Activated CD4-positive, CD25-positive, alpha-beta regulatory T cell (primary cell): ENCODE measurements at places on chromosomes 7 and 10.

DNA sequence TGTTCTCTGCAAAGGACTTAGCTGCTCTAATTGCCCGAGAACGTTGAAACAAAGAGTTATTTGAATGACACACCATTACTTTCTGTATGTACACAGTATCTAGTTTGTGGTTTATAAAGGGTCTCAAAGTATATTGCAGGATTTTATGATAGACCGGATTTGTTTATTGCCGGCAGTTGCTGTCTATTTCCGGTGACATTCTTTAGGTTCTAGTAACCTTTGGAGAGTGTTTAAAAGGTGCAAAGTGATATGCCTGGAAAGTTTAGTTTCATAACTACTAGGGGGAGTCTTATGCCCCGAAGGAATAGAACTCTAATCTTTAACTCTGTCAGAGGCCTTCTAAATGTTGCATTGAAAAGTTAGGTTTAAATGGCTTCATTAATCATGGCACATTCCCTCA, 63.8 kb downstream of the PAPSS2 start:
- no peak for DNase-seq

DNA sequence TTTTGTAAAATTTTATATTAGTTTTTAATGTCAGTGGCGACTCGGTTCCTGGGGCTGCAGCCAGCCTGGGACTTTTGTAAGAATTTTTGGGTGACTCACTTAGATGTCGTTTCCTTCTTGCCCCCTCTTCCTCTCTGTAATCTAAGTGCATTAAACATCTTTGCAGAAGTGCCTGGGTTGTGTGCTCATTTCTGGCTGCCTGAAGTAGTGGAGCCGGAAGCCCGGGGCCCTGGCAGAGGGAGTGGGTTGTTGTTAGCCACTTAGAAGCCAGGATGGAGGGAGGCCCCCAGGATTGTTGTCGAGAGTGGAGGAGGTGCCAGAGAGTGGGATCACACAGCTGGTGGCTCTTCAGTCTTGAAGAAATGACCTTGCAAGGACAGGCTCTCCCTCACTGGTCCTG, 11.0 kb upstream of the TRIM8 start:
- DNase-seq, result no peak

GRCh38 chr7:139396323-139396951, 36.7 kb downstream of the LUC7L2 start:
- DNase-seq, result no peak

- DNase-seq, result no peak
Measured at GRCh38 chr7:11540271-11540761, 291.7 kb downstream of the THSD7A start.

- no peak for DNase-seq
Measured at GRCh38 chr10:5762531-5762930, 50.7 kb downstream of the GDI2 start.

GRCh38 chr7:120994512-120995410, 6.2 kb downstream of the CPED1 start:
- DNase-seq, result no peak

GRCh38 chr7:135238112-135238744, 4.6 kb downstream of the STRA8 start:
- no peak for DNase-seq

DNA sequence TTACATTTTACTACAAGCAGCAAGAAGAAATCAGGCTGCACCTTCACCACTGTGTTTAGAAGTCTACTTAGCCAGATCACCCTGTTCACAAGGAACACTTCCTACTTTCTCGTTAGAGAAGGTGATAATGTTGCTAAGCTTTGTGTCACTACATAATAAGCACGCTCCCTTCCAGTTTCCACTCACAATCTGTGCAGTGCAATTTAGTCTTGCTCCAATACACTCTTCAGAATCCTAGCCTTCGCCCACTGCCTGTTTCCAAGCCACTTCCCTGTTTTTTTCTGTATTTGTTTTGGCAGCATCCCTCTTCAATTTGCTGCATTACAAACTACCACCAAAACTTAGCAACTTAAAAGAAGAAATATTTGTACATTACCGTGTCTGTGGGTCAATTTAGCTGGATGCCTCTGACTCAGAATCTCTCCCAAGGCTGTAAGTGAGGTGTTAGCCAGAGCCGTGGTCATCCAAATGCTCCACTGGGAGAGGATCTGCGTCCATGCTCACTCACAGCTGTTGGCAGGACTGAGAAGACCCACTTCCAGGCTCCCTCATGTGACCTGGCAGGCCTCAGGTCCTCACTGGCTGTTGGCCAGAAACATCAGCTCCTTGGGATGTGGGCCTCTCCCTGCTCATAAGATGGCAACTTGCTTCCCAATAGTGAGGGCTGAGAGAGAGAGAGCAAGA, 110.4 kb downstream of the PON1 start:
- no peak for DNase-seq

DNA sequence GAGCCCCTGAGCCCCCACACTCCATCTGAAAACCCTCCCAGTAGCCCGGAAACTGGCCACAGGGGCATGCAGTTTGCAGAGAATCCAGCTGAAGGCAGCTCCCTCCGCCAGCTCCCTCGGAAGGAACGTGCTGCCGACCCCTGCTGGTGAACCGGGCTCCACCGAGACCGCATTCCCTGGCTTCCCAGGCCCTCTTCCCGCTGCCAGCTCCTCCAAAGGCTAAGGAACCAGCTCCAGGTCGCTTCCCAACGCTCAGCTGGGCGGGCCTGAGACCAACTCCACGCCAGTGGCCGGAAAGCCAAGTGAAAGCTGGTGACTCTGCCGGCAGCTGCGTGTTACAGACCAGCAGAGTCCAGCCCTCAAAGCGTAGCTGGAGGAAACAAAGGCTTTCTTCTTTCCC, 35.8 kb downstream of the GPER1 start:
- no peak for DNase-seq

DNA sequence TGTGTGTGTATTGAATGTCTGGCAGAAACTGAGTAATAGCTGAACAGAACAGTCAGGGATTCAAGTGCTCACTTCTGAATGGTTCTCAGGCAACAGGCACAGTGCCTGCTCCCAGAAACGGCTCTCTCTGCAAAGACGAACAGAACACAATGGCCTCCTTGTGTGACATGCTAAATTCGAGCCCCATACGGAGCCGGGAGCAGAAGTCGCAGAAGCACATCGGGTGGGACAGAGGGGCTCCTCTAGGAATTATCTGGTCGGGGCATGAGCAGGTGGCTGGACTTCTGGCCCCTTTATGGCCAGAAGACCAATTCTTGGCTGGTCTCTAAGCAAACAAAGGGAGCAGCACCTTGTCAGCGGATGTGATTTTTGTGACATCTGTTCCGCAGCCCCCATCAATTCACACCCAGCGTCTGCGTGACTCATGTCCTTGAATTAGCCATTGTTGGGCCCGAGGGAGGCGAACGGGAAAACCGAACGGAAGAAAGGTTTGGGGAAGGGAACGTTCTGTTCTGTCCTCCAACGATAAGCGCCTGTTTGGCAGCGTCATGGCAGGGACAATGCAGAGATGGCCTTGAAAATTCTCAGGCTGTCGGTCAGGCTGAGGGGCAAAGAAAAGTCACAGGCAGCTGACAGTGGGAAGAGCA, 47.3 kb upstream of the NPTX2 start:
- no peak for DNase-seq

GRCh38 chr7:64515781-64516180, 47.1 kb downstream of the ZNF680 start:
- no peak for DNase-seq

GRCh38 chr7:43593010-43593409, 10.1 kb downstream of the STK17A start:
- DNase-seq, result no peak

DNA sequence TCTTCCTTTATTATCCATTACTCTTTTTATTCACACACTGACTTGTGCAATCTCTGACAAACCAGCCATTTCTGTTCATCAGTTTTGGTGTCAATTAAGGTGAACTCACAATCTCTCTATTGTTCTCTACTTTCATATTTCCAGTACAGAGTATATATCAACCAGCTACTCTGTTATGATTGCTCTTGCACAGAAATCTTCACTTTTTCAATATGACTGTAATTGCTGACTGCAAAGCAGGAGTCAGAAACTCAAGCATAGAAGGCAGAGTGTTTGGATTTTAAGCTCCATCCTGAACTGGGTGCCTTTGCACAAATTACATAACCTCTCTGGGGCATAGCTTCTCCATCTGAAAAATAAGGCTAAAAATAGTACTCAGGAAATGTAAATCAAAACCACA, 1042.0 kb downstream of the GRM8 start:
- no peak for DNase-seq

DNA sequence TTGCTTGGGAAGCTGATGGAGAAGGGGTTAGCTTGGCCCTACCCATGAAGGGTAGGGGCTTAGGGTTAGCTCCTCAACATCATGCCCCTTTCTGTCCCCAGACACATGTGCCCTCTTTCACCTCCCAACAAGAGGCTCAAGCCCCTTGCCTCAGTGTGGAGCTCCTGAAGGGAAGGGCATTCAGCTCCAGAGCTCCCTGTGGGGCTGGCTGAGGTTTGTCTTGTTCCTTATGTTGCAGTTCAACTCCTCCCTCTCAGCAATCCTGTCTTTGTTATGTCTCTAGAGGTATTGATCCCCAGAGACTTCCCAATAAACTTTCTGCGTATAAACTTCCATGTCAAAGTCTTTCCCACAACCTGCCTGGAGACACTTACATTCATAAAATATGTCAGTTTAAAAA, 252.2 kb upstream of the SP4 start:
- no peak for DNase-seq

DNA sequence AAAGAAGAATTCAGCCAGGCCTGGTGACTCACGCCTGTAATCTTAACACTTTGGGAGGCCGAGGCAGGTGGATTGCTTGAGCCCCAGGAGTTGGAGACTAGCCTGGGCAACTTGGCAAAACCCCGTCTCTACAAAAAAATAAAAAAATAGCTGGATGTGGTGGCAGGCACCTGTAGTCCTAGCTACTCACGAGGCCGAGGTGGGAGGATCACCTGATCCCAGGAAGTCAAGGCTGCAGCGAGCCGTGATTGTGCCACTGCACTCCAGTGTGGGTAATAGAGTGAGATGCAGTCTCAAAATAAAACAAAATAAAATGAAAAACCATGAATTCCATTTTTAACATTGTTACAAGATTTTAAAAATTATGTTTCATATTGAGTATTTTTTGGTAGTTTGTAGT, 988.9 kb upstream of the ZNF722 start:
- no peak for DNase-seq

DNA sequence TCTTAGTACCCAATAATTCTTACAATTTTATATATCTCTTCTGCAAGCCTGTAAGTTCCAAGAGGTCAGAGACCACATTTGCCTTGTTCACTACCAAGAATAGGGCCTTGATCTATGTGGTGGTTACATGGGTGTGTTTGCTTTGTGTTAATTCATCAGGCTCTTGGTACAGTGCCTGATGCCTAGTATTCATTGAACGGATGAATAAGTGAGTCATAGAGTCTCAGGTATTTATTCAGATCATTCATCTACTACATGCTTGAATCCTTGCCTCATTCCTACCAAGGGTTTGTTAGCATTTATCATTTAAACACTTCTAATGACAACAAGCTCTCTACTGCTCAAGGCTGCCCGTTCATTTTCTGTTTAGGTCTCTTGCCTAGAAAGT, 11.3 kb upstream of the SGPL1 start:
- DNase-seq, result no peak

DNA sequence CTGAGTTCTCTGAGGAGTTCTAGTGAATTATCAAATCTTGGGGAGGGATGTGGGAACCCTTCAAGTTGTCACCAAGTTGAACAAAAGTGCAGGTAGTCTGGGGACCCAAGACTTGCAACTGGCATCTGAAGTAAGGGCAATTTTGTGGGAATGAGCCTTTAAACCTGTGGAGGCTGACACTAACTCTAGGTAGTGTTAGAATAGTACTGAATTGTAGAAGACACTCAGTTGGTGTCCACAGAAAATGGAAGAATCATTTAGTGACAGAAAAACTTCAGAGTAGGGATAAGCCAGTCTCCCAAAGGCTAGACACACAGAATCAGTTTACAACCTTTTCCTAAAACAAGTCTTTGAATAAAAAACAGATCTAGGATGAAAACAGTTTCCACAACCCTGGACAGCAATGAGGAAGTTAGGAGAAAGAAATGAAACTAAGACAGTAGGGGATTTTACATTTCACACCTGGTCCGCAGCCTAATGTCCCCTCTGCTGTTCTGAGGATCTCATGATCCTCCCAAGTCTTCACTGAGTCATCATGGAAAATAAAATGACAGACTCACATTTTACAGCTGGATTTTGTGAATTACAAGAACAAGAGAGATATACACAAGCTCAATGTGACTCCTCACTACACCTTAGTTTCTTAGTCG, 23.0 kb upstream of the ING3 start:
- no peak for DNase-seq

- no peak for DNase-seq
Measured at GRCh38 chr10:89846786-89847185, 145.4 kb downstream of the KIF20B start.

DNA sequence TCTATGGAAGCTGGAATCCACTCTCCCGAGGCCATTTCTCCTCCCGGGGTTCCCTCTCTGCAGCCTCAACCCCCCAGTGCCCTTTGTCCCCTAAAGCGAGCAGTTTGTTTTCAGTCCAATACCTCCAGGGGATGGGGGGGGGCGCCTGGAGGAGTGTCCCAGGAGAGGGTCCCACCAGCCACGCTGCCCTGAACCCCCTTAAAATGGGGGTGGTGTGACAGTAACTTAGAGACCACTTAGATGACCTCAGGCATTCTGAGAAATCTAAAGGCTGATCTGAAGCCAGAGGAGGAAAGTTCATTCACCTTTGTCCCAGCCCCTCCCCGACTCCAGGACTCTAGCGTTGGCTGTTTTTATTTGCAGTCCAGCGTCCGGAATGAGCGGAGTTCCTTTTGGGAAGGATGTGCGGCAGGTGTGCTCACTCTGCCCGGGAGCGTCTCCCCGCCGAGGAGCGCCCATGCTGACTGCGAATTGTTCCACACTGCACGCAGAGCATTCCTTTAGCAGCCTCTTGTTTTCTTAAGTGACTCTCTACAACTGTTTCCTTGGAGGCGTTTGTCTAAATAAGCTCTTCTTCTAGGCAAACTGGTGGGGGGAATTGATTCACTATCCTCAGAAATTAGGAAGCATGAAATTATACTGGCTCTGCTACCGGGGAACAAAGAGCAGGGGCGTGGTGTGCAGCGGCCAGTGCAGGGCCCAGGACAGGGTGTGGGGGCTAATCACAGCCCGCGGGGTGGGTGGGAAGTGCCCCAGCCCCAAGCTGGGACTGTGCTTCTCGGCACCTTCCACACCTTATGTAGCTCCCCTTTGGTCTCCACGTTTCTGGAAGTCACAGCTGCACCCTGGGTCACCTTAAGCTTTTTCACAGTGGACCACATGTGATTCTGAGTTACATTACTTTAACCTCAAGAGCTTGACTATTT, 46.3 kb downstream of the SYPL1 start:
- DNase-seq, result no peak

- no peak for DNase-seq
Measured at GRCh38 chr10:62196528-62196927, 72.1 kb downstream of the RTKN2 start.

- DNase-seq, result no peak
Measured at GRCh38 chr7:16727736-16728135, 25.8 kb upstream of the TSPAN13 start.

DNA sequence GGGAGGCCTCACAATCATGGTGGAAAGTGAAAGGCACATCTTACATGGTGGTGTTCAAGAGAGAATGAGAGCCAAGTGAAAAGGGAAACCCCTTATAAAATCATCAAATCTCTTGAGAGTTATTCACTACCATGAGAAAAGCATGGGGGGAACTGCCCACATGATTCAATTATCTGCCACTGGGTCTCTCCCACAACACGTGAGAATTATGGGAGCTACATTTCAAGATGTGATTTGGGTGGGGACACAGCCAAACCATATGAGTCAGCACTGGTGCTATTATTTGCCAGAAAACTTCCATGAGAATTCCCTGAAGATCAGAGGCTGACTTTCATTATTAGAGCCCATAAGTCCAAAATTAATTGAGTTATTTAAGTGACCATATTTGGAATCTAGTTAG, 1001.2 kb upstream of the POT1 start:
- no peak for DNase-seq

- DNase-seq, result no peak
Measured at GRCh38 chr10:117138838-117139580, 939 bp upstream of the VAX1 start.
